NCI-H187 (cell line): ENCODE measurements at places on chromosomes 3 and 15.

DNA sequence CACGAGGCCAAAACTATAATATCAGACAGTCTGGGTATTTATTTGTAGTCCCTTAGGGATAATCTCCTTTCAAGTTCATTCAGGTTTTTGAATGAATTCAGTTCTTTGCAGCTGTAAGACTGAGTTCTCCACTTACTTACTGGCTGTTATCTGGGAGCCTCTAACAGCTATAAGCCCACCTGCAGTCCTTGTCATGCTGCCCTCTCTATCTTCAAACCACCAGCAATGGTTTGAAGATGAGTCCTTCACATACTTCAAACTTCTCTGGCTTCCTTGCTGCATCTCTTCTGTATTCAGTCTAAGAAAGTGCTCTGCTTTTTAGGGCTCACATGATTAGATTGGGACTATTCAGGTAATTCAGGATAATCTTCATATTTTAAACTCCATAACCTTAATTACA, 154.5 kb upstream of the STT3B start:
- DNase-seq: no peak

DNA sequence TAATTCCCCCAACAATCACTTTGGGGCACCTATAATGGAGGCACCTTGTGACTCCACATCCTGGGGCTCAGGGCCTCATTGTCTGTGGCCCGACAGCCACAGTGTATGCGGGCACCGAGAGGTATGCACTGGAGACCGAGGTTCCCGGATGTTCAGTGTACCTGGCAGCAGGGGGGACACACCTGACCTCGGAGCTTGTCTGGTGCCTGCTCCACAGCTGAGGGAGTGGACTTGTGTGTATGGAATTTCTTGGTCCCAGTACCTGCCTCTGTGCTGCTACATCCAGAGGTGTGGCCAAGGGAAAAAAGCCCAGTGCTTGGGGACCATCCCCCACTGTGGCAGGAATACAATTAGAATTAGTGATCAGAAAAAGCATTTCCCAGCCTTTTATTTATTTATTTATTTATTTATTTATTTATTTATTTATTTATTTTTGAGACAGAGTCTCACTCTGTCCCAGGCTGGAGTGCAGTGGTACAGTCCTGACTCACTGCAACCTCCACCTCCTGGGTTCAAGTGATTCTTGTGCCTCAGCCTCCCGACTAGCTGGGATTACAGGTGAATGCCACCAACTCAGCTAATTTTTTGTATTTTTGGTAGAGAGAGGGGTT, 8.8 kb upstream of the AEN start:
- no peak for DNase-seq

GRCh38 chr3:3405131-3405530, 225.6 kb upstream of the CRBN start:
- DNase-seq: no peak

- no peak for DNase-seq
Observed at GRCh38 chr3:26621906-26622620, 509 bp upstream of the LRRC3B start.
